ENCODE measurements at places on chromosomes 2 and 18.
A peak's percentile ranks its signal among the peaks of the same experiment; 100 is the strongest.

DNA sequence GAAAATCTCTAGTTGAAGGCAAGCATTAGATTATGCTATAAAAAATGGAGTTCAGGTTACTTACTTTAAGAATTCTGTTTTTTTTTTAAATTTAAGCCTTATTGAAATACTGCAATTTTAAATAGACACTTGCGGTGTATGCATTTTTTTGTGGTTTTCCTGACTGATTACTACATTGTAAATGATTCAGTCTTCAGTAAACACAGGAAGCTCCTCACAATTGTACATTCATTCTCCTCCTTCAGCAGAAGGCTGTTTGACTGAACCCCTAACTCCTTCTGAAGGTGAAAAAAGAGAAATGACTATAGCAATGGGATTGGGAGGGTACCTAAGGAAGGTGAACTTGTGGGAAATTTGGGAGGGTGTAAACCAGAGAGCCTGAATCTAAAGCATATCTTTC lies 136.1 kb downstream of the GCA start:
- DNase-seq: no peak

DNA sequence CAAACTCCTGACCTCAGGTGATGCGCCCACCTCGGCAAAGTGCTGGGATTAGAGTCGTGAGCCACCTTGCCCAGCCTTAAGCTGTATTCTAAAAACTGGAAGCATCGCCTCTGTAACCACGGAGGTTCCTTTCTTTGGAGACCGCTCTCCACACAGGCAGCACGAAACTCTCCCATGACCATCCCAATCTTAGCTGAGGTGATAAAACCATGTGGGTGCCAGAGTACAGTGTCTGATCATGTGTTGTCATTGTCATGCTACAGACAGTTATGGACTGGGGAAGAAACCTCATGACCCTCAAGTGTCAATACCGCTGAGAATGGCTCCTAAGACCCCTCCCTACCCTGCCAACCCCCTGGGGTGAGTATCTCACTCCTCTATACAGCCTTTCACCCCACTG lies 41.4 kb upstream of the EPG5 start:
- DNase-seq: no peak

- no peak for DNase-seq
Observed at GRCh38 chr18:48932822-48933510, 17.8 kb downstream of the SMAD7 start.

- DNase-seq: no peak
Observed at GRCh38 chr2:69776886-69777785, 35.2 kb downstream of the ANXA4 start.

- DNase-seq: peak; percentile 99
Observed at GRCh38 chr2:66432801-66433694, 1.9 kb upstream of the MEIS1 start.

DNA sequence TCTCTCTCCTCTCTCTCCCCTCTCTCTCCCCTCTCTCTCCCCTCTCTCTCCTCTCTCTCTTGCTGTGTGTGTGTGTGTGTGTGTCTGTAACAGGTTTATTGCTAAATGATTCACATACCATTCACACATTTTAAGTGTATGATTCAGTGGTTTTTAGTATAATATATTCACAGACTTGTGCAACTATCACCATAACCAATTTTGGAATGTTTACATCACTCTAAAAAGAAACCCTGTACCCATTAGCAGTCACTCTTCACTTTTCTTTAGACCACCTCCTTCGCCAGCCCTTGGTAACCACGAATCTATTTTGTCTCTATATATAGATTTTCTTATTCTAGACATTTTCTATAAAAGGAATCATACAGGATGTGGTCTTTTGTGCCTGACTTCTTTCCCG lies 11.4 kb downstream of the THNSL2 start:
- DNase-seq: no peak

DNA sequence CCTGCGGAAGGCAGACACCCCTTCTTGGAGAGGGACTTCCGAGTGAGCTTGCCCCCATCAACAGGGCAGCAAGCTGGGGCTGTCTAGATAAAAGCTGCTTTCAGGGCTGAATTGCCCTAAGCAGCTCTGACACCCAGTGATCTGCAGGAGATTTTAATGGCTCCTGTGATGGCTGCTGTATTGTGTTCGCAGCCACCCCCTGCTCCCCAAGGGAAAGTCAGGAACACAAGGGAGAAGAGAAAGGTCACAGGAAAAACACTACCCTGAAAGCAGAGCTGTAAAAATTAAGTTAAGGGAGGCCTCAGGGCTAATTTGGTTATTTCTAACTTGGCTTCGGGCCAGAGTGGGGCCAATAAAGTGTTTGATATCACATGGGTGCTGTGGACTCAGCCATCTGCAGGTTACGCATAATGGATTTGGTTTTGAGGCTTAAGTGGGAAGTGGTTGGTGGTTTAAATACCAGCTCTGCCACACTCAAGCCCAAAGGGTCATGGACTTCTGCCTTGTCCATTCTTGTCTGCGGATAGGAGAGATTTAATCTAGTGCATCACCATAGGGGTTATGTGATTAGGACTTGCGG lies 147.6 kb downstream of the CLIP4 start:
- DNase-seq: no peak
